ENCODE measurements at places on chromosomes 16 and 17.

DNA sequence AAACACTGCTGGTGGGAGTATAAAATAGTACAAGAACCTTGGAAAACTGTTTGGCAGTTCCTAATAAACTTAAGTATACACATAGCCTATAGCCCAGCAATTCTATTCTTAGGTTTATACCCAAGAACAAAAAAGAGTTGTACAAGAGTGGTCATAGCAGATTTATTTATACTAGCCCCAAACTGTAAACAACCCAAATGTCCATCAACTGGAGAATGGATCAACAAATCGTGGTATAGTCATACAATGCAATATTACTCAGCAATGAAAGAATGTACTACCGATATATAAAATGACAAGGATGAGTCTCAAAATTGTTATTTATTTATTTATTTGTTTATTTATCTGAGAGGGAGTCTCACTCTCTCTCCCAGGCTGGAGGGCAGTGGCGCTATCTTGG is 23.1 kb downstream of the GNGT2 start:
- DNase-seq: no peak

DNA sequence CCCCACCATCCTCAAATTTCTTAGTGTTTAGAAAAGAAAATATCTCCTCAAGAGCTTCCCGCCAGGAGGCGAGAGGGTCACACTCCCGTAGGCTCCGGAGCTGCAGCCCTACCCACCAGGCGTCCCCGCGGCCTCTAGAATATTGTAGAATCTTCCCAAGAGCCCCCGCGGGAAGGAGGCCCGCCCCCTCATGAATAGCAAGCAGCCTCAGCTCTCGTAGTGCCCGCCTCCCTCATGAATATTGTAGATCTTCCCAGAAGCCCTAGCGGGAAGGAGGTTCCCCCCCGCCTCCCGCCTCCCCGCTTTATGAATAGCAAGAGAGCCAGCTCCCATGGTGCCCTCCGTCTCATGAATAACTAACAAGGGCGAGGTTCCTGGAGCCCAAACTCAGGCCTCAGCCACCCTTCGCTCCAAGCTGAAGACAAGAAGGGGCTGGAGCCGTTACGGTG is at the start of gene FBXO47:
FBXO47 (minus strand) TSS at position 114 of the 449 bp plus-strand sequence. CDS start 4,378 bp downstream, outside the sequence.
- DNase-seq: peak; percentile 5

DNA sequence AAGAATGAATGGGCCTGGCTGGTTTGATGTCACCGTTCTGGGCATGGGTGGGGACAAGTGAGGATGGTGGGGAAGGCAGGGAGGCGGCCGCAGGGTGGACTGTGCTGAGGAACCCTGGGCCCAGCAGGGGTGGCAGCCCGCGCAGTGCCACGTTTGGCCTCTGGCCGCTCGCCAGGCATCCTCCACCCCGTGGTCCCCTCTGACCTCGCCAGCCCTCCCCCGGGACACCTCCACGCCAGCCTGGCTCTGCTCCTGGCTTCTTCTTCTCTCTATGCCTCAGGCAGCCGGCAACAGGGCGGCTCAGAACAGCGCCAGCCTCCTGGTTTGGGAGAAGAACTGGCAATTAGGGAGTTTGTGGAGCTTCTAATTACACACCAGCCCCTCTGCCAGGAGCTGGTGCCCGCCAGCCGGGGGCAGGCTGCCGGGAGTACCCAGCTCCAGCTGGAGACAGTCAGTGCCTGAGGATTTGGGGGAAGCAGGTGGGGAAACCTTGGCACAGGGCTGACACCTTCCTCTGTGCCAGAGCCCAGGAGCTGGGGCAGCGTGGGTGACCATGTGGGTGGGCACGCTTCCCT is 6.5 kb upstream of the SERPINF1 start:
- DNase-seq: no peak

- peak; percentile 80 for DNase-seq
These were observed 40.5 kb downstream of the MYH3 start for GRCh38 chr17:10616502-10617119.

Measured in HEK293T (cell line).